ENCODE measurements at places on chromosomes 7 and 10.

- no peak for DNase-seq
Measured at GRCh38 chr7:27590416-27590815, 72.3 kb downstream of the HIBADH start.

DNA sequence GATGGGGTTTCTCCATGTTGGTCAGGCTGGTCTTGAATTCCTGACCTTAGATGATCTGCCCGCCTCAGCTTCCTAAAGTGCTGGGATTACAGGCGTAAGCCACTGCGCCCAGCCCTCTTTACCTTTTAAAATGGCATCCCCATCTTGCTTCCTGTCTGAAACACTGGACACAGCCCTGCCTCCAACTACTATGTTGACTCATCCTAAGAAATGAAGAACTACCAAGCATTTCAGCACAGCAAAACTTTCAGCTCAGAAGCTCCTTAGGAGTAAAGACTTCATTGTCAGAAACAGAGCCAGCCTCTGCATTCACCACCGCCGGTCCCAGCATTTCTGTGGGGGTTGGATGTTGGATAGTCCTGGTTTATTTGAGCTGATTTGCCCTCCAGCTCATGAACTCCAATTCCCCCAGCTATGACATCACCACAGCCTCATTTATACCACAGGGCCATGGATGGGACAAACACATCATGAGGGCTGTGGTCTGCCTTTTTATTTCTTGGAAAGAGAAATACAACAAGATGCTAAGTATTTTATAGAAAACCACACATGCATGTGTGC lies 123.5 kb downstream of the ADCY1 start:
- DNase-seq, result no peak

DNA sequence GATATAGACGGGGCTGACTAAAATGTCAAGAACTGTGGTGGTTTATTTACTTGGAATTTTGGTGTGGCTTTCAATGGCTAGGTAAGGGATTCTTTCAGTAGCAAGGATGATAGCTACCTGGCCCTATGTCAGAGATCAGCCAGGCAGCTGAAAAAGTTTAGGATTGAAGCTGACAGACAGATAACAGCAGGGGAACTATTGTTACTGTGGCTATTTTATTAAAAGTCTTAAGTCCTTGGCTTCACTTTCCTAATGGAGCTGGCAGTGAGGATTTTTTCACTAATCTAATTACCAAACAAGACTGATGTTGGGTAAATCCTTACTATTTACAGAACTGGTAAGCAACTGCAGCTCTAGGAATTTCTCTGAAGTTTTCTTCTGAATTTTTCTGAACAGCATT lies 72.4 kb upstream of the ANLN start:
- DNase-seq, result no peak

DNA sequence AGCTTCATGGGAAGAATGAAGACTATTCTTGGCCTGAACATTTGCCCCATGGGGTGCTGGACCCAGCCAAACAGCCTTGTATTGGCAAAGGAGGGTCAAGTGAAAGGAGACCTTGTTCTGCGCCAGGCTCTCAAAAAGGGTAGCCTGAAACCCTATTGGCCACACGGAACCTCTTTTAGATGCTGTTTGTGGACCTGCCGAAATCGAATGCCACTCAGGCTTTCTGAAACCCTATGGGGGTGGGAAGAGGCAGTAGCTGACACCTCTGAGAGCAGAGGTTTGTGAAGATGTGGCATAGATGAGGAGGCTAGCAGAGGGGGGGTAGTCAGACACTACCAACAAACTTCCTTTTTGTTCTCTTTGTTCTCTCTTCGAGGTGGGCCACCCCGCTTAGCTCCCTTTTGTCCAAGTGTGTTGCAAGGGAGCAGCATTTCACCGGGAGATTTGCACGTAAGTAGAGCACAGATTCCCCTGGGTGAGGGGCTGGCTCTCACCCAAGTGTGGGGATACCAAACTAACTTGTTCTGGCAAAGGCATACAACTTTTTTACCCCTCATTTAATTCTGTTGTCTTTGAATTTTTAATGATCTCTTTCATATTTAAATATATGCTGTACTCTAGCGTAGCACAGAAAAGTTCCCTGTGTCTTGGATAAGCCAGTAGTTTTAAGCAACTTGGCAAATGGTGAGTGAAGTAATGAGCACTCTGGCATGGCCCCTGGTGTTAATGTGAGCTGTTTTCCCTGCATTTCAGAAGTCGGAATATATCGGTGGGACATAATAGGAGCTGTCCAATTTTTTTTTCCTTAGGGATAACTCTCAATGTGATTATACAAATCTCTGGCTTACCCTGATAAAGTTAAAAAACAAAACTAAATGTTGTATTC lies 107.7 kb downstream of the SEPTIN7 start:
- DNase-seq, result no peak

DNA sequence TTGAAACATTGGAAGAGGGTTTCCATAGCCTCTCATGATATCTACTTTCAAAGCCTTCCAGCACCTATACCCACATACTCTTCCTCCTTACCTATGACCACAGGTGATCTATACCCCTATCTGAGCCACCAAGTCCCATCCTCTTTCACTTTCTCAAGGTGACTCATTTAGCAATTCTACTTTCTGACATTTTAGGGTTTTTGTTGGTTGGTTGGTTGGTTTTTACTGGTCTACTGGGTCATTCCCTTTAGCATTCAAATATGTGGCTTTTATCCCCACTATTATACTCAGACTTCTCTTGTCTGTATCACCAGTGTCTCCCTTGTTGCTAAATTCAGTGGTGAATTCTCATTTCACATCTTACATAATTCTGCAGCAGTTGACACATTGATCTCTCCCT lies 130.4 kb upstream of the STEAP4 start:
- DNase-seq, result no peak

- DNase-seq, result no peak
Measured at GRCh38 chr10:58275908-58276307, 6.9 kb downstream of the CISD1 start.

GRCh38 chr7:92613214-92613613 lies 23.0 kb upstream of the FAM133B start:
- no peak for DNase-seq

GRCh38 chr7:33810356-33810755 lies 95.0 kb upstream of the BMPER start:
- DNase-seq, result no peak

GRCh38 chr10:124116771-124117510 lies 23.5 kb upstream of the CHST15 start:
- no peak for DNase-seq

DNA sequence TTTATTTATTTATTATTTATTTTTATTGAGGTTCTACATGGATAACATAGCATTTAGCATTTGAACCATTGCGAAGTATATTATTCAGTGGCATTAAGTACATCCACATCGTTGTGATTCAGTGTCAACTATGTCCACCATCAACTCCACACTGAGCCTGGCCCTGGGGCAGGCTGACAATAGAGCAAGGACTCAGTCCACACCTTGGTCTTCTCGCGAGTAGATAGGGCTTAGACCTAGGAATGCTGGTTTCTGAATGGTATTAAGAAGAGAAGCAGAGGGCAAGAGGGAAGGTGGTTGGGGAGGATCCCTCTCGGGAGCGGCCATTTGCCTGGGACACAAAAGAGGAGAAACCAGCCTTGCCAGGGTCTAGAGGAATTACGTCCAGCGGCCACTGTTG lies 599.2 kb upstream of the MGMT start:
- DNase-seq, result no peak

GRCh38 chr7:7576344-7576743 lies 9.7 kb downstream of the MIOS start:
- no peak for DNase-seq

DNA sequence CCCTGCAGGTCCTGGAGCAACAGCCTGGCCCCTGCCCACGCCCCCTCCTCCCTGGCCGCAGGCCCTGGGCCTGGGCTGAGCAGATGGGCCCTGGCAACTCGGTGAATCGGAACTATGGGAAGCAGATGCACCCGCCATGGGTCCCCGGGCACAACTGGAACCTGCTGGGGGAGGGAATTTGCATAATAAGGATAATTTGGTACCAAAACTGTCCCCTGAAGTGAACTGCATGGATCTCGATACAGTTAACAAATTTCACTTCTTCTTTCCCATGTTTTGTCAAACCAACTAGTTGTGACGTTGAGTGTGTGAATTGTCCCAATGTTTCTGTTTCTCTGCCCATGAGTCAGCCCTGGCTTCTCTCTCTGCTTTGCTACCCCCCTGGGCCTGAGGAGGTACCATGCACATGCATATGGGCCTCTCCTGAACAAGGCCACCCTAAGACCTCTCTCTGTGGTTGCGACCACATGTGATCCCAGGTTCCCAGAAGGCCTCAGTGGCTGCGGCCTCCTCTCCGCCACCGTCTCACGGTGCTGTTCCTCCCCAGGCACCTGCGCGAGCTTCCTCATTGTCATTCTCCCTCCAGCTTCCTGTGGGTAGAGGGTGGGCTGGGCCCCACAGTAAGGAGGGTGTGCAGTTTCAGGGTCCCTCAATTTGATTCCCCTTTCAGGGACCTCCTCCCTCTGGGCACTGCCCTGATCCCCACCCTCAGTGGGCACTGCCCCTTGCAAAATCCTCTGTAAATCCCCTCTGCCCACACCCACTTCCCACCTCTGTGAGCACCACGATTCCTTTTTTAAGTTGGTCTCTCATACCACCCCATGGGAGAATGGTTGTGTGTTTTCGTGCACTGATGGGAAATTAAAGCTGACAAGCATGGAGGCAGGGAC lies 40.0 kb downstream of the FIGNL1 start:
- no peak for DNase-seq

DNA sequence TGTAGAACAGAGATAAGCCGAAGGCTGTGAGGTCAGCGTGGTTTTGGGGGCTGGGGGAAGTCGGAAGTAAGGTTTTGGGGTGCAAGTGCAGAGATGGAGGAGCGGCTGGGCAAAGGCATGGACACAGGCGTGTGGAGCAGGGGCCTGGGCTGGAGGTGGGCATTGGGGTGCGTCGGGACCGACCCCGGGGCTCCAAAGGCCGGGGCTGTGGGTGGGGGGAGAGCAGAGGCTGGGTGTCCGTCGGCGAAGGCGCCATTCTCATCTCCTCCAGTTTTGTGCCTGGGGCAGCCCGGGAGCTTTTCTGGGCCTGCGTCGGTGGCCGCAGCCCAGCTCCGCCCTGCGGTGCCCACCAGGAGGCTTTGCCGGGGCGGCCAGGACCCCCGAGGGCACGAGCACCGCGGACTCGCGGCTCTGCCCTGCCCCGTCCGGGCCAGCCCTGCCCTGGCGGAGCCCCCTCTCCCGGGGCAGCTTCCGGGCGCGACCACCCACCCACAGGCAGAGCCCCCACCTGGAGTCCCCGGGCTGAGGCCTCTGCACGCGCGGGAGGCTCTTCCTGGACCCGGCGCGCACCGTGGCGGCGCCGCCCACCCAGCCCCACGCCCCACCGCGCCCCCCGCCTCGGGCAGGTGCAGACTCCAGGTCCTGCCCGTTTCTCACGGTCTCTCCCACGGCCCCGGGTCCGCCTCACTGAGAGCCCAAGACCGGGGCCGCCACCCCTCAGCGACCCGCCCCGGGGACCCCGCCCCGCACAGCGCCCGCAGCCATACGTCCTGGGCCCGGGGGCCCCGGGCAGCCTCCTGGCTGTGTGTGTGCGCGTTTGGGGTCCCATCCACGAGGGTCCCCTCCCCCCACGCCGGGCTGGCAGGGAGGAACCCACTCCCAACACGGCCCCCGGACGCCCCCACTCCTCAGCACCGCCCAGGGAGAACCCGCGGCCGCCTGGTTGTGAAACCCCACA lies 7.7 kb upstream of the SCART1 start:
- no peak for DNase-seq

DNA sequence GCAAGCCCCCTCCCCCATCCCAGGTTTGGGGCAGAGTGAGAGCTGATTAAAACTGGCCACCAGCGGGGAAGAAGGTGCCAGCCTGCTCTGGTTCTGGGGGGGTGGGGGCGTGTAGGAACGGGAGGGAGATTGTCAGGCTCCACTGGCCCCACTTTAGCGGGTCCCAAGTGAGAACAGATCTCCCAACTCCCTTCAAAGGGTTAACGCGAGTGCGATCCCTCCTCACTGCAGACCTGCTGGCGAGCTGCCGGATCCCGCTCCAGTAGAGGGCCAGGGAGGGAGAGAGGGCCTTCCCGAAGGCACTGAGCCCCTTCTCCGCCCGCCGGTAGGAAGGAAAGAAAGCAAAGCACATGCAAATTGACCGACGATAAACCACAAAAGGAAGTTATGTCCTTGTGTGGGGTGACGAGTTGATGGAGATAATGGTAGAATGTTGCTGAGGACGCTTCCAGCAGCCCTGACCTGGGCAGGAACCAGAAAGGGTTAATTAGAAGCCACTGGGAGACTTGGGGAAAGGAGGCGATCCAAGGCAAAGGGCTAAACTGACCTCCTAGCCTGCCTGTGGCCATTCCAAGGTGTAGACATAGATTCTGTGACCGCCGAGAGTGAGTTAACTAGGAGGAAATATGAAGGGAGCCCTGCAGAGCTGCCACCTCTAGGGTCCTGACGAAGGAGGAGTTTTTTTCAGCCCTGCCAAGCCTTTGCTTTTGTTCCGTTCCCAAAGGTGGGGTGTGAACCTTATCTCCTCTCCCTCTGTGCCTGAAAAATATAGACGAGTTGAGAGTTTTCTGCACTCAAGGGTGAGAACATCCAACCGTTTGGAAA lies 1.5 kb downstream of the NRG3 start:
- DNase-seq, result no peak

Data from esophagus squamous epithelium (tissue), 5 donors.